Posterior vena cava (tissue), 2 donors: ENCODE measurements at places on chromosomes 5 and 9.

DNA sequence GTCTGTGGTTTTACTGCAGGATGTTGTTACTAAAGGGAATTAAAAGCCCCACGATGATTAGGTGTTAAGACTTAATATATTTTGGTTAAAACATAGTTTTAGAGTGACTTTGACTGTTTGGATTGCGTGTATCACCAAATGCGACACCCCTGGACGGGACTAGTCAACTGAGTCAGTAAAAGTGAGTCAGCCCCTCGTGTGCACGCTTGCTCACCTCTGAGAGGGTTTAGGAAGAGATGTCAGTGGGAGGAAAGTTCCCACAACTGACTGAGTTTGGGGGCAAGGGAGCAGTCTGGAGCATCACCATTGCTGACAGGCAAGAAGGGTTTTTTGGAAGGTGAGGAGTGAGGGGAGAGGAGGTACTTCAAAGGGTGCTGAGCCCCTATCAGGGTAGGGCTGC lies 14.4 kb upstream of the DMRT3 start:
- DNase-seq: no peak

GRCh38 chr5:134813827-134814226 lies 31.9 kb upstream of the C5orf24 start:
- DNase-seq: no peak

DNA sequence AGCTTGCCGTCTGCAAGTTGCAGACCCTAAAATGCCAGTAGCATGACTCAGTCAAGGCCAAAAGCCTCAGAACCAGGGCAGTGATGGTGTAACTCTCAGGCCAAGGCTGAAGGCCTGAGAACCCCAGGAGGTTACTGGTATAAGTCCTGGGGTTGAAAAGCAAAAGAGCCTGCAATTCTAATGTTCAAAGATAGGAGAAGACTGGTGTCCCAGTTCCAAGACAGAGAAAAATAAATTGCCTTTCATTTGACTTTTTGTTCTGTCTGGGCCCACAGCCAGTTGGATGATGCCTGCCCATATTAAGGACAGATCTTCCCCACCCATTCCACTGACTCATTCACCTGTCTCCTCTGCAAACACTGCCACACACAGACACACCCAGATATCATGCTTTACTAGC lies 673.2 kb downstream of the CDH18 start:
- no peak for DNase-seq

DNA sequence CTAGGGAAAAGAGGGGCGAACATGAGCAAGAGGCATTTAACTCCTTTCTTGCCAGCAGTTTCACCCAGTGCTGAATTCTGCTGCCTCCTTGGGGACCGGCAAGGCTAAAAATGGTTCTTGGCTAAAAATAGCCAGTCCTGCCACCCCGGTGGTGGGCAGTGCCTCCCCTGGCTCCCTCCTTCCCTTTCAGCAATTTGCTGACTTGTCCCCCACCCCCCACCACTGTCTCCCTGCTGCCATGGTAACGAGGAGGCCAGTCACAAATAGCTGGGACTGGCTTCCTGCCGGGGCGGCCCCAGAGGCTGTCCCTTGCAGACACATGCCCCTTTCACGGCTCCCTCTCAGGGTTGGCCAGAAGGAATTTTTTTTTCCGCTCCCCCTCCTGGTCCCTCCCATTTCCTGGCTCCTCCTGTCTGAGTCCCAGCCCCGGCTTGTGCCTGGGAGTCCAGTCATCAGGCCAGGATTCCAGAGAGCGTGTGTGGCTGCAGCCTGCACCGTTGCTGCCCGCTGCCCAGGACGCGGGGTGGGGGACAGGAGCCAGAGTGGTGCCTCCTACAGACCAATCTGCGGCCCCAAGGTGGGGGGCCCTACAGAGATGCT lies 130.3 kb downstream of the RGS3 start:
- DNase-seq: peak; percentile 97

- no peak for DNase-seq
Observed at GRCh38 chr5:172844577-172844838, 10.5 kb downstream of the ERGIC1 start.

DNA sequence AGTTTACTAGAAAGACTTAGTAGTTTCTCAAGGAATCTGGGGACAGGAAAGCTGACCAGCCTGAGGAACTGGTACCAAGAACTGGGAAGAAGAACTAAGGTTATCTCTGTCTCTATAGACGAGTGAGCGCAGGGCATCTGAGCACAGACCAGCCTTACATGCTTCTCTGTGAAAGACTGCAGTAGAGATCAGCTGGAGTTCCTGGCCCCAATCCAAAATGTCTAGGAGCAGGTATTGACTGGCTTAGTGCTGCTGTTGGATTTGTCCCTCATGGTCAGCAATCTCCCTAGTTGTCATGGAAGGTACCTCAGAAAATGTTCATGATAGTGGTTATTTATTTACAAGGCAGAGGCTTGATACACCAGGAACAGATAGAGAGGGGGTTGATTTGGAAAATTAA lies 13.3 kb downstream of the NUP214 start:
- no peak for DNase-seq
